HuH-7 (cell line): ENCODE measurements at places on chromosomes 12 and 14.

DNA sequence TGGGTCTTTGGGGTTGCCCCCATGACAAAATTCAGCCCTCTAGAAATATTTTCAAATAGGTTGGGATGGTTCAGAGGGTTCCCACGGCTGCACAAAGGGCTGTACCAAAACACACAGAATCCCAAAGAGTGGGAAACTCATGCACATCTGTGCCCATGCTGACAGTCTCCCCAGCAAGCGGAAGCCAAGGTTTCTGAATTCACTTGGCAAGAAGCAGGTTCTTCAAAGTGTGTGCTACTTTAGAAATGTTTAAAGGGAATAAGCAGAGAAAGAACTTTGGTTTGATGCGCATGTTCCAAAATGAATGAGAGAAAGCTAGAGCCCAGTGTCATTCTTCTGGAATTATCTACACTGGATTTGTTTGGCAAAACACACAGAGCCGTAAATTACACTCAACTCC, 46.7 kb downstream of the FOXN3 start:
- no peak for DNase-seq

DNA sequence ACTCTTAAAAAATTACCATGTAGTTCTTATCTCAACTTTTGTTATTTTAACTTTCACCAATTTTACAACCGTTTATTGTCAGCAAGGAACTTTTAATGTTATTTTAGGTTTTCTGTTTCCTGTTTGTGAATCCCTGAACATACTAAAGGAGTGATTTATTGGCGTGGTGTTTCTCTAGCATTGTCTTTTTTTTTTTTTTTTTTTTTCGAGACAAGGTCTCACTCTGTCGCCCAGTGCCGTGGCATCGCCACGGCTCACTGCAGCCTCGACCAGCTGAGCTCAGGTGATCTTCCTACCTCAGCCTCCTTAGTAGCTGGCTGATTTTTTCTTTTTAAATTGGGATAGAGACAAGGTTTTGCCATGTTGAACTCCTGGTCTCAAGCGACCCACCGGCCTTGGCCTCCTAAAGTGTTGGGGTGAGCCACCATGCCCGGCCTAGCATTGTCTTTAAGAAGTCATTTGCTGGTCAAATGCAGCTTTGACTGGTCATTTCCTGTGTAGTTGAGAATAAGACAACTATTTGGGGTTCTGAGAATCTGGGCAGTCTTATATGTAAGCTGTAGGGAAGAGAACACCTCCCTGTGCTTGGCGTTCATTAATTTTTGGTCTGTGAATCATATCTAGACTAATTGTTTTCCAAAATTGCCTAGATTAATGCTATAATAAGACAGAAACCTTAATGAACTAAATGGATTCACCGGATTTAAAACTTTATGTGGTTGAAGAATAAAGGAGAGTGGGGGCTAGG, 2.1 kb downstream of the WASHC4 start:
- no peak for DNase-seq

GRCh38 chr12:70692681-70693288, 55.6 kb upstream of the PTPRB start:
- DNase-seq, result peak; percentile 13

DNA sequence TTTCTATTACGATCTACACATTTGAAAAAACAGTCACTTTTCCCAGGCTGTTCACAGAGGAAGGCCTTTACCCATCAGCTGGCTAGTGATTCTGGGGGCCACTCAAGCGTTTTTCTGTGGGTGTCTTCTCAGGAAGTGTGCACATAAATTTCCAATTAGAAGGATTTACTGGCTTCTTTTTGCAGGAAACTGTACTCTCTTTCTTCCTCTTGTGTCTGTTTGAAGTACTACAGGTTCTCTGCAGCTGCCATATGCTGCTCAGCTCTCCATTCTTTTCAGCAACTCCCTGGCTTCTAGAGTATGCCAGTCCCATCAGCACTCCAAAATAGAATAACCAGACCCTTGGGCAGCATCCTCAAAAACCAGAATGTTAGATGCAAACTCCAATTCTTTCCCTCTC, 110.4 kb upstream of the NAV3 start:
- DNase-seq, result no peak

DNA sequence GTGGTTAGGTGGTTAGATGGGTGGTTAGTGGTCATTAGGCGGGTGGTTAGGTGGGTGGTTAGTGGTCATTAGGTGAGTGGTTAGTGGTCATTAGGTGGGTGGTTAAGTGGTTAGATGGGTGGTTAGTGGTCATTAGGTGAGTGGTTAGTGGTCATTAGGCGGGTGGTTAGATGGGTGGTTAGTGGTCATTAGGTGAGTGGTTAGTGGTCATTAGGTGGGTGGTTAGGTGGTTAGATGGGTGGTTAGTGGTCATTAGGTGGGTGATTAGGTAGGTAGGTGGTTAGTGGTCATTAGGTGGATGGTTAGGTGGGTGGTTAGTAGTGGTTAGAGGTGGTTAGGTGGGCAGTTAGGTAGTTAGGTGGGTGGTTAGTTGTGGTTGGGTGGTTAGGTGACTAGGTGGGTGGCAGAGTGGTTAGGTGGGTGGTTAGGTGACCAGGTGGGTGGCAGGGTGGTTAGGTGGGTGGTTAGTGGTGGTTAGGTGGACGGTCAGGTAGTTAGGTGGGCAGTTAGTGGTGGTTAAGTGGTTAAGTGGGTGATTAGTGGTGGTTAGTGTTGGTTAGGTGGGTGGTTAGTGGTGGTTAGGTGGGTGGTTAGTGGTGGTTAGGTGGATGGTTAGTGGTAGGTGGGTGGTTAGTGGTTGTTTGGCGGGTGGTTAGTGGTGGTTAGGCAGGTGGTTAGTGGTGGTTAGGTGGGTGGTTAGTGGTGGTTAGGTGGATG, 8.0 kb upstream of the TMEM119 start:
- DNase-seq, result no peak

GRCh38 chr12:94689646-94690036, 39.3 kb upstream of the TMCC3 start:
- no peak for DNase-seq

DNA sequence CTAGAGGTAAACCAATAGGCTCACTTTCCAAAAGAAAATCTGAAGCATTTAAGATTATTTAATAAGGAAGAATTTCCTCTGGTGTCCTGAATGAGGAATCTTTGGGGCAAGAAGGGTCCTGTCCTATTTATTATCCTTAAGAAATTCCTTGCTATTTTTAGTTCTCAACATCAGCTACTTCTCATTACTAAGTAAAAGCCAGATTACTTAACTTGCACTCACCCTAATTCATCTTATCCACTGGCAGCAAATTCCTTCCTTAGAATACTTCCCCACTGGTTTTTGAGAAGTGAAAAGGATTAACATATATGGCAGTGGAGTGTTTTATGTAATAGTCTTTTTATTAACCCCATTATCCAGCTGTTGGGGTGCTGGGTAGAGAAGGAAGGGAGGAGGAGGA, 767.7 kb downstream of the DIO2 start:
- DNase-seq, result no peak

DNA sequence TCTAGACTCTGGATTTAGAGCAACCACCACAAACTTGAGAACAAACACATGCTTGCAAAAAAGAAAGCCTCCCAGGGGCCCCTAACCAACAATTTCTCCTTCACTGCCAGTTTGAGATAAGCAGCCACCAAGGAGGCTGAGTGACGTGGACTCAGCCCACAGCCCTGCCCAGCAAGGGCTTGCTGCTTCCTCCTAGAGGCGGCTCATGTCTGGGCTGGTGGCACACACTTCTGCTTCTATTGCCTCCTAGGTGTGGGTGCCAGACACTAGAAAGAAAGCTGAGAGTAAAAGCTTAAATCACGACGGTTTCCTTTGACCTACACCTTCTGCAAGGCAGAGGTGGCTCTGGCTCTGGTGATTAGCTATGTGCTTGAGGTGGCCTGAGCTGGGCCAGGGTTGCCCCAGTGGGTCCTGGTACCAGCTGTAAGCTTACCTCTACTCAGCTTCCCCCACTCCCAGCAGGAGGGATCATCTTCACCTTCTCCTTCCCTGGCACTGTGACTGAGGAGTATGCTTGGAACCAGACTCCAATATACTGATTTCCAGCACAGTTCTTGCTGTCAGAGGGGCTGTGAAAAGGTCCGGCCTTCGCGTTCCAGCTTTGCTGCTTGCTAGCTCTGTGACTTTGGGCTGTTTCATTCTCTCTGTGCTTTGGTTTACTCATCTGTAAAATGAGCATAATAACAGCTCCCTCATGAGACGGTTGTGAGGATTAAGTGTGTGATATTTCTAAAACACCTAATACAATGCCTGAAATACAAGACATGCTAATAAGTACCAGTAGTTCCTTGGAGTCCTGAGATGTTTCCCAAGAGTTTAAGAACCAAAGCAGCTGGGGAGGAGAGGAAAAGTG, 89.7 kb upstream of the PARP11 start:
- no peak for DNase-seq
